Left renal pelvis (tissue), 4 donors: ENCODE measurements at places on chromosomes 16 and 17. TPM values are rescaled to one million over a fixed set of nuclear protein-coding genes. Genes with fewer than 3 reads are reported as not detected.

- no peak for DNase-seq
Measured at GRCh38 chr16:2468233-2468724, 2.8 kb upstream of the NTN3 start.

- DNase-seq = no peak
Measured at GRCh38 chr17:31678431-31678830, 180.6 kb downstream of the COPRS start.

- no peak for DNase-seq
Measured at GRCh38 chr16:14475370-14476139, 154.5 kb downstream of the PARN start.

DNA sequence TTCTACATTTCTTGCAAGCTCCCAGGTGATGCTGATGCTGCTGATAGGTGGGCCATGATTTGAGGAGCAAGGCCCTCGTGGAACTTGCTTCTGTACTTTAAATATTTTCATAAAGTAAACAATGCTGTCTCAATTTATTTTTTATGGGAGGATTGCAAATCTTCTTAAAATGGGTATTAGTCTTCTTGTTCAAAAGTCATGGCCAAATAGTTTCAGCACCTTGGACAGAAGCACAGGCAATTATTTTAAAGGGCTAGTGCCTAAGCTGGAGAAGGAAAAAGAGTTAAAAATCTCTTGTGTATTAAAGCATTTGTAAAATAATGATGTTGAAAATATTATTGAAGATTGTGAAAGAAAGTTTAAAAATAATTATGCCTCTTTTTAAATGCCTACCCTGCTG lies 50.5 kb downstream of the GPR139 start:
- peak; percentile 18 for DNase-seq

DNA sequence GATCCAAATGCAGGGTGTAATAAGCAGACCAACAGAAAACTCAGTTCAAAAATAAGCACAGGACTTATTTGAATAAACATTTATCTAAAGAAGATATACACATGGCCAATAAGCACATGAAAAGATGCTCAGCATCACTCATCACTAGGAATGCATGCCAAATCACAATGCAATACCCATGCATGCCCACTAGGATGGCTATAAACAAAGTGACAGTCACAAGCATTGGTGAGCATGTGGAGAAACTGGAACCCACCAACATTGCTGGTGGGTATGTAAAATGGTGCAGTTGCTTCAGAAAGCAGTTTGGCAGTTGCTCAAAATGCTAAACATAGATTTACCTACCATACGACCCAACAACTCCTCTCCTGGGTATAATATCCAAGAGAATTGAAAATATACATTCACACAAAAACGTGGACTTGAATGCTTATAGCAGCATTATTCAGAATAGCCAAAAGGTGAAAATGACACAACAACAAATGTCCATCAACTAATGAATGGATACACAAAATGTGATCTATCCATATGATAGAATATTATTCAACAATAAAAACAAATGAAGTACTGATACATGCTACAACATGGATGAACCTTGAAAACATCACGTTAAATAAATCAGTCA lies 20.1 kb downstream of the UBE2O start:
- DNase-seq = no peak

Gene KRTAP4-3
- polyA plus RNA-seq = not detected

GRCh38 chr17:67161573-67161972 lies 83.4 kb downstream of the HELZ start:
- no peak for DNase-seq

DNA sequence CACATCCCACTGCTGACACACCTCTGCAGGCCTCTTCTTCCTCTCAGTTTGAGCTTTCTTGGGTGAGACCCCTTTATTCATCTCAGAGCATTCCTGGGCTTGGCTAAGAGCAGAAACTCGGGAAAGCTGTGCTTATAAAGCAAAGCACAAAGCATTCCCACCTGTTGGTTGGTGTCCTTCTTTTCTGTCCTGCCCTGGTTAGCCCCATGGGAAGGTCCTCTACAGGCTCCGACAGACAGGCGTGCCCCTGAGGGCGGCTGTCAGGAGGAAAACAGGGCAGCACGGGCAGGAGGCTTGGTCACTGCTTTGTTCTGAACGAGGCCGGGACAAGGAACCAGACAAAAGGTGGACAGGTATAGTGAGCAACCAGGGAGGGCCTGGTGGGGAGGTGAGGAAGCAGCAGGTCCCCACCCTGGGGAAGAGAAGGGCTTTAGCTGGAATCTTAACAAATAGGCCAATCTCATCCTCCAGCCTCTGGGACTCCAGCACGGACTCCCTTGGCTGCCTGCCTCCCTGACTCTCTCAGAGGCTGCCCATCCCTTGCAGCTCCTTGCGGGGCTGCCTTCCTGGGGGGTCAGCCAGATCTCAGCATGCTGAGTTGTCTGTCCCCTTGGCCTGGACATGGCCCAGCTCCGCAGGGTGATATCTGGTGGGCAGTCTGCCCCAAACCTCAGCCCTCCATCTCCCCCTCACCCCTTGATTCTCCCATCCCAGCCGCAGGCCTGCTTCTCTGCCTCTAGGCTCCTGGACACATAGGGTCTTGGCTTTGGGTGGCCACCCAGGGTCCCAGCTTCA lies 1.7 kb downstream of the MEOX1 start:
- DNase-seq = no peak

Gene GNG13
- not detected for polyA plus RNA-seq

DNA sequence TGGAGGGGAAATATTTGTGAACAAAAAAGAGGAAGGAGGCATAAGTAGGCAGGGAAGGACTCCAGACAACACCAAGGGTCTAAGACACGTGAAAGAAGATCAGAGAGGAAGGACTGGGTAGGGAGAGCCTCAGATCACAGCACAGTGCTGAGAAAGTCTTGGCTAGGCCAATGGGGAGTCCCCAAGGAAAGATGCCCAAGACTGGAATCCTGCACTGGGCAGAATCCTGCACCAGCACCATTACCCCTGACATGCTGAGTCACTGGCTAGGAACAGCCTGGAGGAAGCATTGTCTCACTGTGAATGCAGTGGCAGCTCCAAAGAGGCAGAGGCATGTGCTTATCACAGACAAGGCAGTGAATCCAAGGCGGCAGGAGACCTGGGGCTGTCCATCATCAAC lies 19.2 kb downstream of the CLEC19A start:
- DNase-seq = no peak

DNA sequence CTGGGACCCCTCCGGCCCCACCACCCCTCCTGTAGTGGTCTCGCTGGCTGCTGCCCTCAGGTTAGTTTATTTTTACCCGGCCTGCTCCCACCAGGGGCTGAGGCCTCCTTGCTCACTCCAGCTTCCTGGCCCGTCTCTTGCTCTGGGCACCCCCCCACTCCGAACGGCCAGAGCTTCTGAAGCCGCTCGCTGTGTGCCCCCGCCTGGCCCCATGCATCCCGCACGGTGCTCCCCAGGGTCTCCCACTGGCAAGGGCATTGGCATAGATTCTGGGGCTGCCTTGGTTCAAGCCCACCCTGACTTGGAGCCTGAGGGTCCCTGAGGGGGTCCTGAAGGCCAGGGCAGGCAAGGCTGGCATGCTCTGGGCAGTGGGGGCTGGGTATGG lies 186.4 kb downstream of the SEC14L1 start:
- no peak for DNase-seq

- DNase-seq = no peak
Measured at GRCh38 chr16:81335669-81336068, 20.9 kb downstream of the GAN start.

Gene TBX2
- polyA plus RNA-seq = 56.9 TPM

DNA sequence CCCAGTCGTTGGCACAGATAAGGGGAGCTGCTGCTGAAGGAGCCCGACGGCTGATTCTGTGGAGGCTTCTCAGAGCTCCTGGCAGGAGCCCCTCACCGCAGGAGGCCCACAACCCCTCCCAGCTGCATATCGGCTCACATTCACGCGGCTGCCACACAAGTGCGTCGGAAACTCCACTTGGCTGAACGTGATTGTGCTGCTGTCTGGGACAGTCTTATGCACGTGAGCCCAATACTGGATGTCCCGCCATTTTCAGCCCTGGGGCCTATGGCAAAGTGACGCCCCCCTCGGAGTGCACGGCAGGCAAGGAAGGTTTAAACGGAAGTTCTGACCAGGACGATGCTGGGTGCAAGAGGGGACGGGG lies 8.7 kb upstream of the PITPNA start:
- no peak for DNase-seq

- DNase-seq = no peak
Measured at GRCh38 chr17:31560616-31561235, 169.3 kb downstream of the RAB11FIP4 start.

Gene SALL1
- 113 TPM for polyA plus RNA-seq

DNA sequence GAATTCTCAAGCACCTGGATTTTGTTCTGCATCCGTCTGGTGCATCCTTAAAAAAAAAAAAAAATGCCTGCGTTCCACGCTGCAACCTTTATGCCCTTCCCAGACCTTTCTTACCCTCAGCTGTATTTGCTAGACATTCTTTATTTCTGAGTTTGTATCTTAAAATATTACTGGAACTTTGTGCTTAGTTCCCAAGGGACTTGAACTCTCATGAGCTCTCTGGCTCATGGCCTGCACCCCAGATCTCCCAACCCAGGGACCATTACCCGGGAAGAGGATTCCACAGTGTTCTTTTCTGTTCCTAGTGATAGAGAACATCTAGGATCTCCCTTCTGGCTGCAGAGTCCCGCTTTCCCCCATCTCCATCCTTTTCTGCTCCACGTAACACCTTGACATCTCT lies 28.9 kb upstream of the CLEC18A start:
- DNase-seq = no peak

DNA sequence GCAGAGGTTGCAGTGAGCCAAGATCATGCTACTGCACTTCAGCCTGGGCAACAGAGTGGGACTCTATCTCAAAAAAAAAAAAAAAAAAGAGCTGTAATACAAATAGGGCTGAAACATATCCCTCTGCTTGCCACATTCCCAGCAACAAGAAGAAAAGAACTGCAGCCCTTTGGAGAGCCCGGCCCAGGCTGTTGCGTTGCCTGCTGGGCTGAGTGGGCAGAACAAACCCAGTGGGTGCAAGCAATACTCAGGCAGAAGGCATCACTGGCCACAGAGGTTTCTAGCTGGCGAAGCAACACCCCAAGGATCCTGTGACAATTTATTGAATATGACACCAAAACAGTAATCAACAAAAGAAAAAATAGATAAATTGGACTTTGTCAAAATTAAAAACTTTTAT lies 44.0 kb downstream of the PIGL start:
- no peak for DNase-seq

- no peak for DNase-seq
Measured at GRCh38 chr17:36842231-36842819, 95.0 kb upstream of the LHX1 start.

- no peak for DNase-seq
Measured at GRCh38 chr16:58125781-58126335, 3.3 kb downstream of the CFAP20 start.

GRCh38 chr16:50459496-50460080 lies 88.6 kb upstream of the NKD1 start:
- no peak for DNase-seq

Gene CX3CL1
- polyA plus RNA-seq = 34.7 TPM

DNA sequence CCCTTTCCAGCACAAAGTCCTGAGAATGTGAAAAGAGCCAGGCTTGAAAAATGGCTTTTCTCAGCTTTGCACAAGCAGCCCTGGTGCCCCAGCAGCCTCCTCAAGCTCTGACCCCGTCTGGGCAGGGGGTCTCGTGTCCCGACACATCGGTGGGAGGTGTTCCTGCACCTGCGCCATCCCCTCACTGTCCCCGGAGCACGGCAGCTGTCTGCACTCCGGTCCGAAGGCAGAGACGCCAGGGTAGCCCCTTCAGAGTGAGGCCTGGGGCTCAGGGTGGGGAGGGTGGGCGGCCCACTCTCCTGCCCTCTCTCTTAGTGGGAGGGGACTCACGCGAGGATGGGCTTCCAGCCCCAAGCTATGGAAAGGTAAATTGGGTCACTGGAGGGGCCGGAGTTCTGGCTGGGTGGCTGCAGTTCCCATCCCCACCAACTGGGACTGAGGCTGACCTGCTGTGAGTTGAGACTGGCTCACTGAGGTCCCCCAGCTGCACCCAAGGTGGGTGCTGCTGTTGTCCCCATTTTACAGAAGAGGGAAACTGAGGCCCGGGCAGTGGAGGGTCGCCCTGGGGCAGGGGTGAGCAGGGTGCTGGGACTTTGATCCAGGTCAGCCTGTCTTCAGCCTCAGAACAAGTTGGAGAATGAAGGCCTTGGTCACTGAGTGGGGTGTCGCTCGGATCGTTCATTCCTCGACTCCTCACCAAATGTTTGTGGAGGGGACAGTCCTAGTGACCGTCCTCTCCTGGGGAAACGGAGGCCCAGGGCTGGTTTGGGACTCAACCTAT lies 2.3 kb upstream of the BAIAP3 start:
- DNase-seq = no peak

DNA sequence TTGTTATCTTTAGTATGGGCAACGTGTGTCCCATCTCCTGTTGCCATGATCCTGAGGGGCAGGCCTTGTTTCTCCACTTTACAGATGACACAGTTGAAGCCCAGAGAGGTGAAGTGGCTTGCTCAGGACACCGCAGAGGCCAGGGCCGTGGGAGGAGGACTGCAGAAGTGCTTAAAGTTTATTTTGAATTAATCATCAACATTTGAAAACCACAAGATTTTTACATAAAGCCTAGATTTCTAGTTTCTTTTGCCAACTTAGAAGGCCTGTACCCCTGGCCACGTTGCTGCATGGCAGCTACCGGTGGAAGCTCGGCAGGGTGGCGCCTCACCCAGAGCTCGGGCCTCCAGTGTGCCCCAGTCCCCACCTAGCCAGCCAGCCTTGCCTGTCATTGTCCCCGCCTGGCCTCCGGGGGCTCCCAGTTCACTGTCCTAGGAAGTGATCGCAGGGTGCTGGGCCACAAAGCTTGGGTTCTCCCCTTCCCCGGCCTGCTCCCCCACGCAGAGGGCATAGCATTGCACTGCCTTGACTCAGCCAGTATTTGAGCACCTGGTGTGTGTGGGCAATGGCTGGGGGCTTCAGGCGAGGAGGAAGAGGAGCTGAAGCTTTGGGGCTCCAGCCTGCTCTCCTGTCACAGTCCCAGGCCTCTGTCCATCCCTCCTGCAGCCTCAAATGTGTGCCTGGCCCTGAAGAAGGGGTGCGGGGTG lies 14.8 kb upstream of the ADCY7 start:
- no peak for DNase-seq

- DNase-seq = no peak
Measured at GRCh38 chr16:31920373-31920772, 46.8 kb downstream of the ZNF267 start.

DNA sequence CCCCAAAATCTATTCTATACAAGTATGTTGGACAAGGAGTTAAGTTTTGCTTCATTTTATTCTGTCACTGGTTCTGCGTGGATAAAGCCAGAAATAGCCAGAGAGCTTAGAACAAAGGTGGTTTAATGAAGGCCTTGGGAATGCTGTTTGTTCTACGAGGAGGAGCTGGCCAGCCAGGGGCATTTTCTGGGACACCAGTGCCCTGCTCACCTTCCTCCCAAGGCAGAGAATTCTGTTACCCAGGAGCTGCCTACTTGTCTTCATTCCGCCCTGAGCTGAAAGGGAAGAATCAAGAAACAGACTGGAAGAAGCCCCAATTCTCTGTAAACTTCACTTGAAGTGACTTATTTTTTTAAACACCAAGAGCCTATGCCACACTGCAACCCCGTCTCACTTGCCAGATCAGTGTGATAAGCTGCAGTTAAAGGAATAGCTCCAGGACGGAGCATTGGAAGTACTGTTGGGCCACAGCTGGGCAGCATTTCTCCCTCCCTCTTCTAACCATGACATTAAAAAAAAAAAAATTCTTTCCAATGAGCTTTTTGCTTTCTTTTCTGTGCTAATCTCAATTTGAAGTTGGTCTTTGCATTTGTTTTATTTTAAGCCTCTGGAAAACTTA lies 149.8 kb upstream of the DYNLRB2 start:
- no peak for DNase-seq

Gene PABPN1L
- not detected for polyA plus RNA-seq

Gene PPP4C
- 80.7 TPM for polyA plus RNA-seq

Gene VPS25
- polyA plus RNA-seq = 93.6 TPM
